ENCODE measurements at places on chromosomes 5 and 9.

DNA sequence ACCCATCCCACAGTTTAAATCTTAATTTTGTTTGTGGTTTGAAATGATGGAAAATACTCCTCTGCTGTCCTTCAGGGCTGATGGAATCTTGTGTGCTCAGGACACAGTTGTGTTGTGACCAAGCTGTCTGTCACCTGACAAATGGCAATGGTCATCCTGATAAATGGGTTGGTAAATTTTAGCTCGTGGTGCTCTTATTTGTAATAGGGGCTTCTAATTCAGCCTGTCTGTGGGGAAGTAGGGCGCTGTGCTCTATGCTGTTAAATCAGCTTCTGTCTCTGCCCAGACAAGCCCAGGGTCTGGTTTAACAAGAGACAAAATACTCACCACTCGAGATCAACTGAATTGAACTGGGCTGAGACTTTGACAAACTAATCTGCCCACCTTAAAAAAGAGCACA is 4.5 kb downstream of the LRRTM2 start:
- DNase-seq = no peak

DNA sequence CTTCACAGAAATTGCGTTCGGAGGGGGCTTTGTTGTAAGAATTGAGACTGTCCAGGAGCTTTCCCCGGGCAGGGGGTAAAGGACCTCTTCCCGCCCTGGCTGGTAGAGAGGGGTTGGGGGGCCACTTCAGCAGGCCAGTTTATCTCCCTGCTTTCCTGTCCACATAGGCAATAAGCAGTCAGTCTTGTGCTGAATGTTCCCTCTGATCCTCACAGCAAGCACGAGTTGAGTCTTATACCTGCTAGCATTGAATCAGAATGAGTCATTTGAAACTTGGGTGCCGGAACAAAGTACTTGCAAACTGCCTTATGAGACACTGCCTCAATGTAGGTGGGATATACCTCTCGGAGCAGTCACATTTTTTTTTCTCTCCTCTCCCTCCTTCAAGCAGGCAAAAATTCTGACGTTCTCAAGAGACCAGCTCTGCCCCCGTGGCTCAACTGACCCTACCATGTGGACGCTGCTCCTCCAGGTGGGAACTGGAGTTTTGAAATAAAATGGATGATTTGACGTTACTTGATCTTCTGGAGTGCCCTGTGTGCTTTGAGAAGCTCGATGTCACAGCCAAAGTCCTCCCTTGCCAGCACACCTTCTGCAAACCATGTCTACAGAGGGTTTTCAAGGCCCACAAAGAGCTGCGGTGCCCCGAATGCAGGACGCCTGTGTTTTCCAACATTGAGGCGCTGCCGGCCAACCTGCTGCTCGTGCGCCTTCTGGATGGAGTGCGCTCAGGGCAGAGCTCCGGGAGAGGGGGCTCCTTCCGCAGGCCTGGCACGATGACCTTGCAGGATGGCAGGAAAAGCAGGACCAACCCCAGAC is 1.3 kb downstream of the SH3RF2 start:
- DNase-seq = no peak

DNA sequence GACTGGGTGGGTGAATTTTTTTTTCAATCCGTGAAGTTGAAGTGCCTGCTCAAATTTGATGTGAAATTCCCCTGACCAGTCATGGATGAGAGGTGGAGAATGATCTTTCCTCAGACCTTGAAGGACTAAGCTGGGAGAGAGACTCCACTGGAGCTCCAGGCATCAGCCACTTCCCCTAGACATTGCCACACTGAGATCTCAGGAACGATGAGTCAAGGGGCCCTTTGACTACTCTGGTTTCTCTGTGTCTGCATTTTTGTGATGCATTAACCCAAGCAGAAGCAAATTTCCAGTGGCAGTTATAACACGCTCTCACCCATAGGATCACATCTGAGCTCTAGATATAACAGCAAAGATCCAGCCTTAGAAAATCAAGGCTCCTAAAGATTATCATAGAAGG is 171.2 kb upstream of the KIF2A start:
- DNase-seq = peak; percentile 20

- no peak for DNase-seq
Observed at GRCh38 chr9:84939774-84940173, 270.2 kb downstream of the NTRK2 start.
